ENCODE measurements at places on chromosomes 3 and 15. TPM values are rescaled to one million over a fixed set of nuclear protein-coding genes. Genes with fewer than 3 reads are reported as not detected.

Gene GPR87
- polyA plus RNA-seq: not detected

DNA sequence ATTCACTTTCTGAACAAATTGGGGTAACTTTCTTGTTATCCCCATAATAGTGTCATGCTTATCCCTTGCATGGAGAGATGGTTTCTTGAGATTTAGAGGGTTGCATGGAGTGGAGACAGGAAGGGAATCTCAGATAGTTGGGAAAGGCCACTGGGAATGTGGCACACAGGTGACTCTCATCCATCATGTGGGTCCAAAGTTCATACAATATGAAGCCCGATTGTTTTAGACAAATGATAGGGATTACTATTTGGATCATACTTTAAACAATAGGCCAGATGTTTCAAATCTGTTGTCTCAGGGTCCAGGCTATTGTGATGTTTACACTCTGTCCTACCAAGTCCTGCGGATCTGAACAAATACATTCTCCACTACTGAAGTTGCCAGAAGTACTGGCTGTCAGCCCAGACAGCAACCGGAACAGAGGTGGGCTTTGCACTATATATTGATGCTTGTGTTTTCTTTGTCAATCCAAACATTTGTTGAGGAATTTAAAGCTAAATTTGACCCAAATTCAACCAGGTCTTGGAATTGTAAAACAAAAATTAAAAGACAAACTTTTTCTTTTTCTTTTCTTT lies 39.2 kb upstream of the NMNAT3 start:
- H3K36me3 ChIP-seq: no peaks in the 10 kb centered on the region
- H3K27ac ChIP-seq: no peak overlapping the region
- H3K4me1 ChIP-seq: no peaks in the 10 kb centered on the region
- H3K27me3 ChIP-seq: no peaks in the 10 kb centered on the region
- no peak overlapping the region for H3K4me3 ChIP-seq

DNA sequence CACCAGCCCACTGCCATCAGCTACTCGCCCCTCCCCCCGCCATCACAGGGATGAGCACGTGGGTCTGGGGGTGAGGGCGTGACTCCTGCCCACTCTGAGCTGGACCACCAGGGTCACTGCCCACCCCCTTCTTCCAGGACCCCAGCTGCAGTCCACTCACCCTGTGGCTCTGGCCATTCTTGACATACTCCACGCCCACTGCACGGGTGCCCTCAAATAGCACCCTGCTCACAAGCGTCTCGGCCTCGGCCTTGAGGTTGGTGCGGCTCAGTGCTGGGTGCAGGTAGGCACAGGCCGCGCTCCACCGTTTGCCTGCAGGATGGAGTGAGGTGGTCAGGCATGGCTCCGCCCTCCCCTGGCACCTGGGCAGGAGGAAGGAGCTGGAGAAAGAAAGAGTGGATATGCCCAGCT lies 23.9 kb downstream of the CHDH start:
- H3K4me1 ChIP-seq: no peaks in the 10 kb centered on the region
- H3K27me3 ChIP-seq: no peaks in the 10 kb centered on the region
- H3K36me3 ChIP-seq: no peaks in the 10 kb centered on the region
- H3K4me3 ChIP-seq: no peak overlapping the region
- no peak overlapping the region for H3K27ac ChIP-seq
- no peak for DNase-seq

- peak; percentile 10 for DNase-seq
- H3K4me1 ChIP-seq: peaks cover 16% of the 10 kb centered on the region
- peak overlapping the region; percentile 76 for H3K27ac ChIP-seq
- H3K36me3 ChIP-seq: no peaks in the 10 kb centered on the region
- peak overlapping the region; percentile 86 for H3K4me3 ChIP-seq
Observed at GRCh38 chr3:196868297-196868661, 559 bp downstream of the SENP5 start.

Data from CD8-positive, alpha-beta memory T cell (primary cell).